Stimulated activated CD8-positive, alpha-beta memory T cell treated with anti-CD3 and anti-CD28 coated beads, Interleukin-15, amount 100 ng/mL, for 24 hours (primary cell): ENCODE measurements at places on chromosomes 4 and X.

DNA sequence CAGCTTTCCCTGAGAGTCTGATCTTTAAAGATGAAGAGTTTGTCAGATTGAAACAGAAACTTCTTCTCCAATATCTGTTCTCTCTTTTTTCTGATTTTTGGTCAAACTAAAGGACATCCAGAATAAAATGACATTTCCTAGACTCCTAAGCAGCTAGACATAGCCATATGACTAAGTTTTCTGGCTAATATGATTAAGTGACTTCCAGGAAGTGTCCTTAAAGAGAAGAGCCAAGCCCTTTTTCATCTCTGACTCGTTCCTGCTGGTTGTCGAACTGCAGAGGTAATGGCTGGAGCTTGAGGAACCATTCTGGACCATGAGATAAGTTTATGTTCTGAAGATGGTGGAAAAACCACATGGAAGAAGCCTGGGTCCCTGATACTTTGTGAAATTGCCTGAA, 546.0 kb downstream of the BCOR start:
- DNase-seq = no peak

- DNase-seq = no peak
Observed at GRCh38 chr4:25310066-25310802, 2.3 kb upstream of the ZCCHC4 start.

- DNase-seq = no peak
Observed at GRCh38 chr4:87353592-87353991, 30.9 kb upstream of the HSD17B13 start.

DNA sequence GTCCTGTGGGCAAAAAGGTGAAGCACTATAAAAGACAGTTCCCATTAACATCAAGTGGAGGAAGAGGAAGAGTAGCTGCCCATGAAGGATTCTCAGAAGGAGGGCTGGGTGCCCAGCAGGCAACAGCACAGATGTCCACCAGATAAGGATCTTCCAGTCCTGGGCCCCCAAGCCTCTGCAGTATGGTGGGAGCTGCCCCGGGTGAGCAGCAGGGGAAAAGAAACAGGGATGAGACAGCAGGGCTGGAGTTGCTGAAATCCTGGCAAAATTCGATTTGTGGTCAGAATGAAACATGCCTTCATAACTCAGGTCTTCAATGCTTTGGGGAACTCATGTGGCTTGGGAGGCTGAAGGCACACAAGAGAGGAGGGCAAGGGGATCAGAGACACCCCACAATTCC, 94.6 kb downstream of the RASL11B start:
- no peak for DNase-seq

- no peak for DNase-seq
Observed at GRCh38 chr4:7721984-7722551, 217.6 kb downstream of the AFAP1 start.

GRCh38 chr4:185513489-185514181, 21.7 kb downstream of the PDLIM3 start:
- no peak for DNase-seq

DNA sequence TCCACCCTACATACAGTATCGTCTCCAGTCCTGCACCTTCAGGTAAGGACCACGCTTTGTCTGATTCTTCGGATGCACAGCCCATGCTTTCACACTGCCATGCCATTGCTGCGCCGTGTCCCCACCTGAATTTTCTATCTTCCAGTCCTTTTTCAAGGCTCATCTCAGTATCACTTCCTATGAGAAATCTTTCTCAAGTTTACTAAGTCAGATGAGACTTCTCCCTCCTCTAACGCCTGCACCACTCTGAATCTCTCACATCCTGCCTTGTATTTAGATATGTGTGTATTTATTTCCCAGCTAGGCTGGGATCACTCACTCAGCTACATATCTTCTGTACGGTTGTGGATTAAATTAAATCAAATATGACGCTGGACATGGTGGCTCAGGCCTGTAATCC, 116.8 kb downstream of the SMIM20 start:
- DNase-seq = no peak

- no peak for DNase-seq
Observed at GRCh38 chr4:119231491-119231890, 19.0 kb downstream of the USP53 start.

DNA sequence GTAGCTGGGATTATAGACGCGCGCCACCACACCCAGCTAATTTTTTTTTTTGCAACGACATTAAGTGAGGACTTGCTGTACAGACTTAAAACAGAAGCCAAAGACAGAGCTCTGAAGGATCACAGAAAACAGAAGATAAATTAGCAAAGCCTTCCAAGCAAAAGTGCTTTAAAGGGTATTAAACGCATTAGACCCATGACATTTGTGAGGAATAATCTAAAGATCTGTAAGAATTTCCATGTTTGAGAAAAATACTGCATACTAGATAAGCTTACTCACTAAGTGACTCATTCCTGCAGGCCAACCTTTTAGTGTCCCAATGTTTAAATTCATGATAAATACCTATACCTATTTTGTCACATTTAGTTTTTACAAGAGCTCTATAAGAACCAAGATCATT, 27.4 kb downstream of the SMARCA1 start:
- DNase-seq = no peak

DNA sequence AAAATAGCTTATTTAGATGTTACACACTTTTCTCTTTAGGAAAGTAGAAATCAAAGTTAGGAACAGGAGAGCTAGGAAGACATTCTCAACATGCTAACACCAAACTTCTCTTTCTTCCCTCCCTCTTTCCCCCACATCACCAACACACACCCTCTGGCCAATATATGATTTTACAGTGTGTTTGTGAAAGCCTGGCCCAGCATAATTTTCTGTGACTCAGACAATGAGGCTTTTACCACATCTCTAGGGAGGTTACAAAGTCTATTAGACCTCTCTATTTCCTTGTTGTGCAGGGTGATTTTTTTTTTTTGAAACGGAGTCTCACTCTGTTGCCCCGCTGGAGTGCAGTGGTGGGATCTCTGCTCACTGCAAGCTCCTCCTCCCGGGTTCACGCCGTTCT, 189.9 kb downstream of the AASDH start:
- no peak for DNase-seq

- DNase-seq = no peak
Observed at GRCh38 chr4:133920236-133920635, 281.4 kb downstream of the PABPC4L start.

GRCh38 chr4:68490826-68491457, 43.7 kb downstream of the TMPRSS11E start:
- no peak for DNase-seq

- no peak for DNase-seq
Observed at GRCh38 chr4:38834570-38834969, 22.0 kb downstream of the TLR6 start.

DNA sequence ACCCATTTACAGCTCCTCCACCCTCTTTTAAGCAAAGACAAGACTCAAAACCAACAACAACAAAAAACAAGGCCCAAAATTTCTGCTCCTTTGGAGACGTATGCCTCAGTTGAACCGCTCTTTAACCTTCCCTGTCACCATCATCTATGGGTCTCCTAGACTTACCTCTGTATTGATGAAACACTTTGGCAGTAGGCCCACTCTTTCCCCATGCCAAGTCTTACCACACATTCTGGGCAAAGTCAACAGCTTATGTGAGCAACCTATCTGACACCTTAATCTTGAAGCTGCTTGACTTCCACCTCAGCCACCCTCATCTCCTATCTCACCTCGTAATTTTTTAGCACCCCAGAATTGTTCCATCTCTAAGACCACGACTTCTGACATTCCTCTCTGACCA, 99.7 kb upstream of the CXorf66 start:
- no peak for DNase-seq
